ENCODE measurements at places on chromosomes 16 and 17.

- no peaks in the 10 kb centered on the region for H3K27me3 ChIP-seq
- H3K36me3 ChIP-seq, result no peaks in the 10 kb centered on the region
- no peak overlapping the region for H3K27ac ChIP-seq
- H3K4me1 ChIP-seq, result peaks cover 7% of the 10 kb centered on the region
Observed at GRCh38 chr16:66326991-66327513, 39.4 kb upstream of the CDH5 start.

- peaks cover 54% of the 10 kb centered on the region for H3K4me1 ChIP-seq
- H3K27ac ChIP-seq, result peak overlapping the region; percentile 78
- H3K4me3 ChIP-seq, result no peak overlapping the region
- H3K27me3 ChIP-seq, result peaks cover 18% of the 10 kb centered on the region
- DNase-seq, result peak; percentile 94
Observed at GRCh38 chr17:7296189-7296861, 1.9 kb upstream of the YBX2 start.

DNA sequence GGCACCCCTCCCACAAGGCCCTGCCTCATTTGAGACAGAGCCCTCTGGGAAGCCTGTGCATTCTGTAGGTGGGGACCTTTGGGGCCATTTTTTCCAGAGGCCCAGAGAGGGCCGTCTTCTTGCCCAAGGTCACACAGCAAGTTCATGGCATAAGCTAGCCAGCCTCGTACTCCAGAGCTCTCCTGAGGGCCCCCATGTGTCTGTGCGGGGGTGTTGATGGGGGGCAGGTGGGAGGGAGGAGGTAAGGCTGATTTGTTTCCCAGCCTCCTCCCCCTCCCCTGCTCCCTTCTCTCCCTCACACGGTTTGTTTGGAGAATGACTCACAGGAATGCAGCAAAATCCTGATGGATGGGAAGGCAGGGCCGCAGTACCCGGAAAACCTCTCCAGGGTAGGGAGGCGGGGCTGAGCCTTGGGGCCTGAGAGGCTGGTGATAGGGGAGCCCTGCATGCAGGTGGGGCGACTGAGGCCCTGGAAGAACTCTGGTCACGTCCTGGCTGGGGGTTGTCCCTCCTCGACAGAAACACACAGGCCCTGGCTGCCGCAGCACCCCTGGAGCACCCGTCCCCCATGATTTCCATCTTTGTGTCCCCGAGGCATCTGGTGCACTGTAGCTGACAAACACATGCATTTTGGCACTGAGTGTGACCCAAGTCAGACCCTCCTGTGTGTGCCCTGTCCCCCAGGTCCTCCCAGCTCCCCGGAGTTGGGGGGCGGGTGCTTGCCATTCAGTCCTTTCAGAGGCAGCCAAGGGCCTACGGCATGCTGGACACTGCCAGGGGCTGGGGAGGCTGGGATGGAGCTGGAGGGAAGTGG lies 29.7 kb downstream of the RAI1 start:
- no peaks in the 10 kb centered on the region for H3K4me1 ChIP-seq
- no peaks in the 10 kb centered on the region for H3K27me3 ChIP-seq
- no peak overlapping the region for H3K4me3 ChIP-seq

DNA sequence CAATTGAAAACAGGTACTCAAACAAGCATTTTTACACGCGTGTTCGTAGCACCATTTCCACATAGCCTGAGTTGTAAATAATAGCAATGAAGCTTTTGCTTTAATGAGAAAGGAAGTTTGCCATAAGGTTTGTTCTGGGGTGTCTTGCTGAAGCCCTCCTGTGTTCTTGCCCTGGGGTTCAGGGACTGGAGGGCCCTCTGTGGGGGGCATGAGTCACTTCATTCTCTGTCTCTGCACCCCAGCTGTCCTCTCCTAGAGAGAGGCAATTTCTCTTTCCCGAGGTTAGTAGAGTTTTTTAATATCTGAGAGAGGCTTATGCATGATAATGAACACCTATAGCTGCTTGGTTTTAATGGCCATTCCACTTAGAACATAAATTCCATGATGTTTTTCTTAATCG lies 9.6 kb downstream of the AFMID start:
- DNase-seq, result no peak
- H3K4me1 ChIP-seq, result no peaks in the 10 kb centered on the region
- no peaks in the 10 kb centered on the region for H3K27me3 ChIP-seq
- no peak overlapping the region for H3K27ac ChIP-seq
- H3K36me3 ChIP-seq, result peaks cover 12% of the 10 kb centered on the region
- no peak overlapping the region for H3K4me3 ChIP-seq

GRCh38 chr17:31574458-31574857 lies 183.0 kb downstream of the RAB11FIP4 start:
- H3K36me3 ChIP-seq, result no peaks in the 10 kb centered on the region
- DNase-seq, result no peak
- H3K27ac ChIP-seq, result peak overlapping the region; percentile 96
- H3K27me3 ChIP-seq, result no peaks in the 10 kb centered on the region
- peaks cover 76% of the 10 kb centered on the region for H3K4me1 ChIP-seq

DNA sequence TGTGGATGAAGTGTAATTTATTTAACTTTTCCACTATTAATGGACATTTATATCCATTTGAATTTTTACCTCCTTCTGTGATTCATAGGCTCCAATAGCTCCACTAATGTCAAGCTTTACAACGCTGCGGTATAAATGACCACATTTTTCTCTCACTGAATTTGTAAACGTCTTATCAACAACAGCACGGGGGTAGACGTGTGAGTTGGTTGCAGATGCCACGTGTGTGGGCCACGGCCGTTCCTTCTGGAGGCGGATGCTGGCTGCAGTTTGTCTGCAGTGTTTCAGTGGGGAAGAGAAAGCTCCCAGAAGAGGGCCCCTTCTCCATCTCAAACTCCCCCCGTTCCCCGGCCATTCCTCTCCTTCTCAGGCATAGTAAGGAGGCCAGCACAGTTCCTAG lies 68.2 kb upstream of the XYLT1 start:
- H3K4me3 ChIP-seq, result no peak overlapping the region
- no peak for DNase-seq
- H3K36me3 ChIP-seq, result no peaks in the 10 kb centered on the region
- no peak overlapping the region for H3K27ac ChIP-seq

GRCh38 chr17:10161386-10161785 lies 37.0 kb downstream of the GAS7 start:
- no peak for DNase-seq
- no peaks in the 10 kb centered on the region for H3K27me3 ChIP-seq
- H3K4me3 ChIP-seq, result no peak overlapping the region
- no peak overlapping the region for H3K27ac ChIP-seq
- no peaks in the 10 kb centered on the region for H3K4me1 ChIP-seq

- H3K27me3 ChIP-seq, result no peaks in the 10 kb centered on the region
- peaks cover 55% of the 10 kb centered on the region for H3K4me1 ChIP-seq
- H3K4me3 ChIP-seq, result no peak overlapping the region
Observed at GRCh38 chr16:67463059-67463458, 17.9 kb downstream of the ATP6V0D1 start.

DNA sequence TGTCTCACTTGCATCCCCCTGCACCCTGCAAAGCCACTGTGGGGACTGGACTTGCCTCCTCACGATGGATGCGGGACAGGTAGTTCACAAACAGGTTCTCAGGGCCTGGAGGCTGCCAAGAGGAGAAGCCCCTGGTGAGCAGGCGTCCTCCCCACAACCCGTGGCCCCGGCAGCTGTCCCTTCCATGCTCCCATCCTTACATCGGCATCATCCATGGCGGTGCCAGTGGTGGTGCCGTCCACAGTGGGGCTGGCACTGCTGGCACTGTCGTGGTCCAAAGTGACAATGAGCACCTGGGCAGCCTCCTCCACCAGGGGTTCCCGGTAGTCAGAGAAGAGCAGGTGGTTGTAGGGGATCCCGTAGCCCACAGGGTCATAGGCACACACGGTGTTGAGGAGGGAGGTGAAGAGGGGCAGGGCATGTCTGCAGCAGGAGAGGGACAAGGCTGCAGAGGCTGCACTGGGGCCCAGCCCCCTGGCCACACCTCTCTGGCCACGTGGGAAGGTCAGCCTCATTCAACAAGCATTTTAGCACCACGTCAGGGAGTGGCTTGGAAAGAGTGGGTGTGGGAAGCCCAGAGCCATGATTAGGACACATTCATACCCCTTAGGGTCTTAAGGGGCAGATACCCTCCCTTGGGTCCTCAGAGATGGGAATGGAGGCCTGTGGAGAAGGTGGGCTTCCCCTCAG lies 12.6 kb downstream of the HID1 start:
- DNase-seq, result no peak
- H3K4me1 ChIP-seq, result no peaks in the 10 kb centered on the region
- H3K27ac ChIP-seq, result no peak overlapping the region
- no peaks in the 10 kb centered on the region for H3K27me3 ChIP-seq
- no peak overlapping the region for H3K4me3 ChIP-seq
- no peaks in the 10 kb centered on the region for H3K36me3 ChIP-seq

DNA sequence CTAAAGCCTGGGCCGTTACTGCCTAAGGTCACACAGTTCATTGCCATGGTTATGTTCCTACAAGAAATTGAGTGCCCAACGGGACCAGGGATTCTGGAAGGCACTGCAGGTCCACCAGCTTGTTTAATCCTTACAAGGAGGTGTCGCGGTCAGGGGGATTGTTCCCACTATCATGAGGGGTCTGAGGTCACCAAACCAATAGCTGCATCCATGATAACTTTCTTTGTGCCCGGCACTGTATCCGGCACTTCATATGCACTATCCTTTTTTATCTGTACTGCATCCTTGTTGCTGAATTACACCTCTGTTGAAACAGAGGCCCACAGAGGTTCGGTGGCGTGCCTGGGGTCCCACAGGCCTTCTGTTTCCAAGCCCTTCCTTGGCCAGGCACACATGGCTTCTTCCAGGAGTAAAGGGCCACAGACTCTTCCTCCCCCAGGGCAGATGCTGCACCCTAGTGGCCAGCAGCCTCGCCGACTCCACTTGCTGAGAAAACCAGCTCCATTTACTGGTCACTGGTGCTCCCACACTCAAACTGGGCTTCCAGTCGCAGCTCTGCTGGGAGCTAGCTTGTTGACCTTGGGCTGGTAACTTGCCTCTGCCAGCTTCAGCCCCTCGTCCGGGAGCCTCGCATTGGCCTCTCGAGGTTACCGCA lies 82.0 kb upstream of the PLCG2 start:
- H3K36me3 ChIP-seq, result no peaks in the 10 kb centered on the region
- peak overlapping the region; percentile 82 for H3K27ac ChIP-seq
- no peaks in the 10 kb centered on the region for H3K4me1 ChIP-seq
- H3K4me3 ChIP-seq, result no peak overlapping the region

DNA sequence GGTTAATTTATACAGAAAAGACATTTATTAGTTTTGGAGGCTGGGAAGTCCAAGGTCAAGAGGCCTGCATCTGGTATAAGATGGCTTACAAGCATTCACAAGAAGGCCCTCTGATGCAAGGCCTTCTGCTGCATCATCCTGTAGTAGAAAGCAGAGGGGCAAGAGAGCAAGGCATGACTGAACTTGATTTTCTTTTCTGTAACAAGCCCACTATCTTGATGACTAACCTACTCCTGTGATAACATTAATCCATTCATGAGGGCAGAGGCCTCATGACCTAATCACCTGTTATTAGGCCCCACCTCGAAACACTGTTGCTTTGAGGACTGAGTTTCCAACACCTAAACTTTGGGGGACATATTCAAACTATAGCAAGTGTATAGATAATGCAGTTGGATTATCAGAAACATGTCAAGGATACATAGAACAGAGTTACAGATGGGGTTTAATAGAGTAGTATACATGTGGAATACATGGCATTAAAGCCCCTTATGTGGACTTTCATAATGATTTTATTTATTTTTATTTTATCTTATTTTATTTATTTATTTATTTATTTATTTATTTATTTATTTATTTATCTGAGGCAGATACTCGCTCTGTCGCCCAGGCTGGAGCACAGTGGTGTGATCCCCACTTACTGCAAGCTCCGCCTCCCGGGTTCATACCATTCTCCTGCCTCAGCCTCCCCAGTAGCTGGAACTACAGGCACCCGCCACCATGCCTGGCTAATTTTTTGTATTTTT lies 88.2 kb downstream of the CHD9 start:
- no peaks in the 10 kb centered on the region for H3K4me1 ChIP-seq
- H3K4me3 ChIP-seq, result no peak overlapping the region
- no peak for DNase-seq
- H3K27ac ChIP-seq, result no peak overlapping the region
- H3K27me3 ChIP-seq, result no peaks in the 10 kb centered on the region
- H3K36me3 ChIP-seq, result no peaks in the 10 kb centered on the region

DNA sequence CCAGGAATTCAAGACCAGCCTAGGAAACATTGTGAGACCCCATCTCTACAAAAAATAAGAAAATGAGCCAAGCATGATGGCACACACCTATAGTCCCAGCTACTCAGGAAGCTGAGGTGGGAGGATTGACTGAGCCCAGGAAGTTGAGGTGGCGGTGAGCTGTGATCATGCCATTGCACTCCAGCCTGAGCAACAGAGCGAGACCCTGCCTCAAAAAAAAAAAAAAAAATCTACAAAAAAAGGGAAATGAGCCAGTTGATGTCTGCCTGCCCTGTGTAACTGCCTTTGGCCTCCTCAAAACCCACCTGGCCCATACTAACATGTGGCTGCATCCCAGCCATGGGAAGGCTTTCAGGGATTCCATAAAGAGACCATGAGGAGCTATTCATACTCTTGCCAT lies 4.5 kb downstream of the RANBP10 start:
- no peaks in the 10 kb centered on the region for H3K27me3 ChIP-seq
- peaks cover 22% of the 10 kb centered on the region for H3K4me1 ChIP-seq
- no peak overlapping the region for H3K27ac ChIP-seq
- DNase-seq, result no peak
- H3K4me3 ChIP-seq, result no peak overlapping the region

GRCh38 chr16:84411768-84412167 lies 43.4 kb downstream of the ATP2C2 start:
- no peak overlapping the region for H3K4me3 ChIP-seq
- H3K27ac ChIP-seq, result no peak overlapping the region
- H3K4me1 ChIP-seq, result no peaks in the 10 kb centered on the region
- no peaks in the 10 kb centered on the region for H3K36me3 ChIP-seq
- H3K27me3 ChIP-seq, result peaks cover 17% of the 10 kb centered on the region

DNA sequence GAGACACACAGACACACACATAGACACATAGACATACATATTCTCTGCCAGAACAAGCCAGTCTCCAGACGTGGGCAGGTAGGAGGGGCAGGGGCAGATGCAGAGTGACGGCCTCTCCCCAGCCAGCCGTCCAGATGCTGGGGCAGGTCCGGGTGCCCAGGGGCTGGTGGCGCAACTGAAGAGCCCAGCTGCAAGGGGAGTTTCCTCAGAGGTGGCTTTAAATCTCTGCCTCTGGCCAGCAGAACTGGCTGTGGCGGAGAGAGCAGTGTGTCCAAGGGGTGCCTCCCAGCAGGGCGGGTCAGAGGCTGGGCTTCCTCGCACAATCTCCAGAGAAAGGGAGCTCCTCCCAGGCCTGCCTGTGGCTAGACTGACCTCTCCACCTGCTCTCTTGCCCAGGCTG lies 9.4 kb upstream of the GCGR start:
- H3K27ac ChIP-seq, result no peak overlapping the region
- H3K4me1 ChIP-seq, result no peaks in the 10 kb centered on the region
- no peak overlapping the region for H3K4me3 ChIP-seq
- H3K36me3 ChIP-seq, result no peaks in the 10 kb centered on the region
- DNase-seq, result no peak

GRCh38 chr16:17949982-17950250 lies 386.6 kb downstream of the NPIPA8 start:
- no peaks in the 10 kb centered on the region for H3K36me3 ChIP-seq
- no peak overlapping the region for H3K27ac ChIP-seq
- H3K4me3 ChIP-seq, result no peak overlapping the region
- H3K4me1 ChIP-seq, result no peaks in the 10 kb centered on the region
- no peaks in the 10 kb centered on the region for H3K27me3 ChIP-seq

Data from sigmoid colon (tissue), 7 donors.